Brain (organoid and tissue), 16 donors: ENCODE measurements at places on chromosomes 6 and 20.

DNA sequence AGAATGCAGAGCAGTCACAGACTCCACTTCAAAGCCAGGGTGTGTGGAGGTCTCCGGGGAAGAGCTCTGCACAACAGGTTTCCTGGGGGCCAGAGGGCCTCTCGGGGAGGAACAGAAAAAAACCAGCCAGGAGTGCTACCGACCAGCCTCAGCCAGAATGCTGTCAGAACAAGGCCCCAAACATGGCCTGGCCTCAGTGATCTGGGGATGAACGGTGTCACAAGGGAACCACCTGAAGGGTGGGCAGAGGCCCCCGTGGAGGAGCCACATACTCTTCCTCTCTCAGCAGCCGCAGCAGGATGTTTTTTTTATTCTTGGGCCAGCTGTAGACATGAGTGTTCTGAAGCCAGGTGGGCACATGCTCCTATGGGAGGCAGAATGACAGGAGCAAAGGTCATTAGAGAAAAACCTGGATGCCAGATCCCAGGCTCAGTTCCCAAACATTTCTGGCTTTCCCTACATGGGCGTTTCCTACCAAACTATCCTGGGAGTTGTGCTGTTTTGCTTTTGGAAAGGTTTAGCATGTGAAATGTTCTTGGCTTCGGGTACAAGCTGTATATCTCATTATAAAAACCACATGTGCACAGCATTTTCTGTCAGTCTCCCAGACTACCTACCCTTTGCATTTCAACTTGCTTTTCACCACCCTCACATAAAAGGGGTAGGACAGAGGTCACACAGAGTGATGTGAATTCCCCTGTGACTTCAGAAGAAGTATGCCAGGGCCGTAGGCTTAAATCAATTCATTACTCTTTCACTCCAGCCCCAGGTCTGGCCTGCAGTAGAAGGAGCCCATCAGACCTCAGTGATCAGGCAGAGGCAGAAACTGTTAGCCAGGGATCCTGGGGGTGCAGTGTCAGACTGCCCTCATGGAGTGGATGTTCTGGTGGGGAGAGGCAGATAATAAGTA is 46.2 kb downstream of the TRAF3IP2 start:
- DNase-seq, result no peak

DNA sequence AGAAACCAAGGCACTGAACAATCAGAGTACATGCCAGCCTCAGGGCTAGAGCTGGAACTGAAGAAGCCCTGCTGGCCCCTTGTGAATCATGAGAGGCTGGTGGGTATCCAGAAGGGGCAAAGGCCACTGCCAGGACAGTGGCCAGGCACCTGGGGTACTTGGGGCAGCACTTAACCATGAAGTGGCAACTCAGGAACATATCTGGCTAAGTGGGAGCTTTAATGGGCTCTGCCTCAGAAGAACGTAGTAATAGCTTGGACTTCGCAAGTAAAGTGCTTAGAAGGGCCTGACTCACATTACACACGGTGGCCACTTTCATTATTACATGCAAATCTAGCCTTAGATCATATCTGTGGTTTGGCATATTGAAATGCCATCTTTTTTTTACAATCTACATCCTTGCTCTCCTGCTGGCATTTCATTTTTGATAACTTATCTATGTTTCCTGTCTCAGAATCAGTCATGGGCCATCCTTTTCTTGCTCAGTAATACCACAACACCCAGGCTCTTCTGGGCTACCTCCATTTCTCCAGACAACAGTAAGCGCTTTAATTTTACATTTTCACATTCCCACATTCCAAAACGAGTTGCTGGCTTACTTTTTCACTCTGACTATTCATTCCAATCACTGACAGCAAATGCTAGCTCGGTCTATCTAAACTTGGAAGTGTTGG is 21.6 kb downstream of the NAPB start:
- DNase-seq, result no peak

- no peak for DNase-seq
Measured at GRCh38 chr6:45613656-45614055, 235.9 kb upstream of the SUPT3H start.

- DNase-seq, result no peak
Measured at GRCh38 chr6:90127595-90127994, 169.0 kb downstream of the BACH2 start.

DNA sequence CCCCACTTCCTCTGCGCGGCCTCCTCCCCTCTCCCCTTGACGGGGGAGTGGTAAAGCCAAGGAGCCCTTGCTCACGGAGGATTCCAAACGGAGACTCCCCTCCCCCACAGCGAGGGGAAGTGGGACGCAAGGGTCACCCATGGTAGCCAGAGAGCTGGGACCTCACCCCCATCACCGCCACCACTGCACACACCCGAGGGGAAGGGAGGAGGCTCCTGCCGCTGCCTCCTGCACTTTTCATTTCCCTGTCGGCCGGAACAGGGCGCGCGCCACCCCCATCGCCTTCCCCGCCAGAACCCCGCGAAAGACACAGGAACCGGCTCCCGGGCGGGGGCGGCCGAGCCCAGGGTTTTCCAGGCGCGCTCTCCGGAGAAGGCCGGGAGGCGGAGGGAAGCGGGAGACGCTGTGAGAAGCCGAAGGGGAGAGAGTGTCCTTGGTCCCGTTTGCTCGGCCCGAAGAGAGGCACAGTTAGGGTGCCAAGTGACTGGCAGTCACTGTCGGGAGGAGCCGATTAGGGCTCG is 789 bp downstream of the CCND3 start:
- DNase-seq, result peak; percentile 54

GRCh38 chr6:142838821-142839685 is 105.9 kb downstream of the HIVEP2 start:
- DNase-seq, result no peak

DNA sequence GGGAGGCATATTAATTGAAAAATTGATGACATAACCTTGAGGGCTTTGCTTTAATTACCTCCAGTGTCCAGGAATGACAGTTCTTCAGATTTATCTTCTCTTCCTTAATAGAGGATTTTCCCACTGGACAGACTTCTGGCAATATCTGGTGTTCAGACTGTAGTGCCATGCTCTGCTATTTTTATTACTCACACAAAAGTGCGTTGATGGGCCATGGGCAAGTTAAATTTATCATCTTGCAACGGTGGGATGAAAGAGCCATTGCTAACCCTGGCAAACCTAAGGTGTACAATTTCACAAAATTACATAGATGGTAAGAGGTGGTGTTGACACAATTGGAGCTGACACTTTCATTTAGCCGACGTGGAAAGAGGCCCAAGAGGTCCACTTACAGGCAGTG is 253.7 kb upstream of the PLCB4 start:
- no peak for DNase-seq

DNA sequence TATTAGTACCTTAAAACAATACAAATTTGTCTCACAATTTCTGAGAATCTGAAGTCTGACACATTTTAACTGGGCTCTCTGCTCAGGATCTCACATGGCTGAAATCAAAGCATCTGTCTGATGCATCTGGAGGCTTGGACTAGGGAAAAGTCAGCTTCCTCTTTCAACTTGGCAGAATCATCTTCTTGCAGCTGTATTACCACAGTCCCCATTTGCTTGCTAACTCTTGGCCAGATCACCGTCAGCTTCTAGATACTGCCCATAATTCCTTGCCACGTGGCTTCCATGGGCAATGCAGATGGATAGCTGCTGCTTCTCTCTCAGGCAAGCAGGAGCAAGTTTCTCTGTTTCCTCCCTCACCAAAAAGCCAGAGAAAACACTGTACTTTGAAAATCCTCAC is 1106.4 kb upstream of the CITED2 start:
- DNase-seq, result no peak

DNA sequence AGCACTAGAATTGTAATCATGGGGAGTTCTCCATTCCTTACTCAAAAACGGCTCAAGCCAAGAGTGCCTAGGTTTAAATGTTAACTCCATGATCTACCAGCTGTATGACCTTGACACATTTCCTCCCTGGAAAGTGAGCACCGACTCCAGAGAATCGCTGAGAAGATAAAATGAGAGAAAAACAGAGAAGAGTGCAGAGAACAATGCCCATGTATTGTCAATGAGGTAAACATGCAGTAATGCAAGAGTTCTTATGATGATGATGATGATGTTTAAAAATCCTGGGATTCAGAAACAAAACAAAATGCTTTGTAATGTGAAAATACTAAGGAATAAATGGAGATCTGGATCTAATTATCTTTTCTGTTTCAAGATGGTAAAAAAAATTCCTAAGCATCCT is 64.8 kb upstream of the BEND6 start:
- no peak for DNase-seq

DNA sequence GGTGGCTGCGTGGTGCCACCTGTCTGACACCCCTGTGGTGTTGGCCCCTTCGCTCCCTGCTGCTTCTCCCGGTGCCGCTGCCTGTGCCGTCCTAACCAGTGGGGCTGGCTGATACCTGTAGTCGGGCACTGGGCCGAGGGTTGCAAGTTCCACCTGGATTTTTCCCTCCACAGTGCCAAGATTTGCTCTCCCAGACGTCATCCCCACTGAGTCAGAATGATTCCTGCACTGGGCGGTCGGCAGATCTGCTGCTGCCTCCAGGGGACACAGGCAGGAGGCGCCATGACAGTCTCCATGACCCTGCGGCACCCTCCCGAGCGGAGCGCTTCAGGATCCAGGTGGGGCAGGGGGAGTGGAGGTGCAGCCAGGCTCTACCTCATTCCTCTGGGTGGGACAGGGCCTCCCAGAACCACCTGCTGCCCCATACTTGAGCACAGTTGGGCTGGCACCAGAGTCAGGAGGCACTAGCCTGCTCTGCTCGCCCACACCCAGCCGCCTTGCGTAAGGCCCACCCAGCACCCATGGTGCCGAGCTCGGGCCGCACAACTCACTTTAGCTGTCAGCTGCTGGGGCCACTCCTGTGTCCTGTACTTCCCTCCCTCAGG is 60.2 kb downstream of the TCP11 start:
- no peak for DNase-seq

DNA sequence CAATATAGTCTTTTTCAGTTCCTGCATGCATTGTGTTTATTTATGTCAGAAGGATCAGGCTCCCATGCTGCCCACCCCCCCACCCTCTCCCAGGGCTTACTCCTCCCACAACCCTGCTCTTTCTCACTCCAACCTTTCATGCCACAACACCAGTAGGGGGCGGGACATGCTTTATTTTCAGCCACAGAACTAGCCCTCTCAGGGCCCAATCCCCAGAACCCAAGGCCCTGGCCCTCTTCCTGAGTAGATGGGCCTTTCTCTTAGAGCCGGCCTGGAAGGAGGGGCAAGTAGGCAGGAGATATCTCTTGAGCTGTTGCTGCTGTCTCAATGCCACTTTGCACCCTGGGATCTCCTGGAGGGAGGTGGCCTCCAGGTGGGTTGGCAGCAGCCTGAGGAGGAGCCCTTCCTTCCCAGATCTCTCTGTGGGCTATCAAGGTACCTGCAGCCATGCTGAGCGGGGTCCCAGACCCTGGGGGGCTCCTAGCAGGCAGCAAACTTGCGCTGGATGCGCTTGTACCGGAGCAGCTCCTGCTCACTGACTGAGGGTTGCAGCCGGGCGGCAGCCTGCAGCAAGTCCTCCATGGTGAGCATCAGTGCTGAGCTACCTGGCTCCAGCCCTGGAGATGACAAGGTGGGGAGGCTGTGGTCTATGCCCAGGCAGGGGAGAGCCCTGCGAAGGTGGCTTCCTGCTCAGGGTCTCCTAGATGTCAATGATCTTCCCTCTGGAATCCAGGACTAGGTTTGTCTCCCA is 3.5 kb downstream of the GNMT start:
- peak; percentile 10 for DNase-seq

DNA sequence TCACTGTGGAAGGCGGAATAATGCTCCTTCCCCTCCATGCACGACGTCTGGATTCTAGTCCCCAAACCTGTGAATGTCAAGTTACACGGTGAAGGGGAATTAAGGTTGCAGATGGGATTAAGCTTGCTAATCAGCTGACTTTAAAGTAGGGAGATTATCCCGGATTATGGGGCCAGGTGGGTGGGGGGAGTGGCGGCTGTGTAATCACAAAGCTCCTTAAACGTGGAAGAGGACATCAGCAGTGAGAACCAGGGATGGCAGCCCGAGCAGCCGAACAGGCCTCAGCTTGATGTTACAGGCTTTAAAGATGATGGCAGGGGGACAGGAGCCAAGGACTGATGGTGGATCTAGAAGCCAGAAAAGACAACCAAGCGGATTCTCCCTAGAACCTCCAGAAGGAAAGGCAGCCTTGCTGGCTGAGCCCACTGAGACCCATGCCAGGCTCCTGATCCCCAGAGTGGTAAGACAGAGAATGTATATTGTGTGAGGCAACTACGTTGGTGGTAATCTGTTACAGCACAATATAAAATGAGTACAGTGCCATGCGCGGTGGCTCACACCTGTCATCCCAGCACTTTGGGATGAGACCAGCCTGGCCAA is 117.5 kb downstream of the SCML4 start:
- no peak for DNase-seq

GRCh38 chr20:34571753-34572152 is 13.2 kb downstream of the MAP1LC3A start:
- no peak for DNase-seq

- no peak for DNase-seq
Measured at GRCh38 chr6:154447954-154448353, 62.5 kb downstream of the CNKSR3 start.

- peak; percentile 81 for DNase-seq
Measured at GRCh38 chr6:50853939-50854338, 35.3 kb downstream of the TFAP2B start.

- DNase-seq, result no peak
Measured at GRCh38 chr6:34745277-34746103, 11.8 kb upstream of the SNRPC start.

DNA sequence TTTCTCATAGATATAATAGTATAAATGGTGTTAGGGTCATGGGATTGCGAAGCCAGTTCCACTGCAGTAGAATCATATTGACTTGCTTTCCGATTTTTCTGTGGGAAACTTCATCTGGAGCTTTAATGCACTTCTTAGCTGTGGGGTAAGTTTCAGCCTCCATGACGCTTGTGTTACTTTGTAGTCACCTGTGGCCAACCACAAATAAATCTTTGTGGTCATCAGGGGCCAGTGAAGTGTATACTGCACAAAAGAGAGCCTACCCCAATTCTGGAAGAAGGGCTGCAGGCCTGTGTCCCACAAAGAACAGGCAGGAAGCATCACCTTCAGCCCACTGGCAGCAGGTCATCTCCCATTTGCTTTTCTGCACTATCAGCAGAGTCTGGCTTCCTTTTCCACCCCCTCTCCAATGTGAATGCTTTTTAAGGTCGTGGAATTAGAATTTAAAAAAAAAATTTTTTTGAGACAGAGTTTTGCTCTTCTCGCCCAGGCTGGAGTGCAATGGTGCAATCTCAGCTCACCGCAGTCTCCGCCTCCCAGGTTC is 32.0 kb downstream of the MTHFD1L start:
- no peak for DNase-seq

DNA sequence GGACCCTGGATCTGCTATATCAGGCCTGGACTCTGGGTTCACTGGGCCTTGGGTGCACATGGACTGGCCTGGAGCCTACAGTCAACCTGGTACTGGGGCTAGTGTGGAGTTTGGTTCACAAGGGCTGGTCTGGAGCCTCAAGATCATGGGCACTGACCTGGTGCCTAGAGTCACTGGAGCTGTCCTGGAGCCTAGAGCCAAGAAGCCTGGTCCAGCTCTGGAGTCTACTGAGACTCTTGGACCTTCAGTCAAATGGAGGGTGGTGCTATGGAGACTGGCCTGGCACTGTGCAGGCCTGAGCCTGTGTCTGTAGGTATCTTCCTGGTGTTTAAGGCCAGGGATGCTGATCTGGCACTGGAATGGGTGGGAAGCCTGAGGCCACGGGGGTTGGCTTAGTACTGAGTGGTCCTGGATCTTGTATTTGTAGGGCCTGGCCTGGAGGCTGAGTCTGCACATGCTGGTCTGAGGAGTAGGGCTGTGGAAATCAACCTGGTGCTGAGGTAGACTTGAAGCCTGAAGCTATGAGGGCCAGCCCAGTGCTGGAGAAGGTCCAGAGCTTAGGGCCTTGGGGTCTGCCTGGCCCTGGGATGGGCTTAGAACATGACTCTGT is 16.5 kb upstream of the WFDC9 start:
- DNase-seq, result no peak
